CD4-positive, alpha-beta T cell treated with Interleukin-4 for 4 hours (primary cell): ENCODE measurements at places on chromosomes 6 and 20.

- DNase-seq, result no peak
These were observed 145.7 kb upstream of the LRFN2 start for GRCh38 chr6:40732878-40733277.

GRCh38 chr6:121657972-121658371, 222.5 kb downstream of the GJA1 start:
- no peak for DNase-seq

DNA sequence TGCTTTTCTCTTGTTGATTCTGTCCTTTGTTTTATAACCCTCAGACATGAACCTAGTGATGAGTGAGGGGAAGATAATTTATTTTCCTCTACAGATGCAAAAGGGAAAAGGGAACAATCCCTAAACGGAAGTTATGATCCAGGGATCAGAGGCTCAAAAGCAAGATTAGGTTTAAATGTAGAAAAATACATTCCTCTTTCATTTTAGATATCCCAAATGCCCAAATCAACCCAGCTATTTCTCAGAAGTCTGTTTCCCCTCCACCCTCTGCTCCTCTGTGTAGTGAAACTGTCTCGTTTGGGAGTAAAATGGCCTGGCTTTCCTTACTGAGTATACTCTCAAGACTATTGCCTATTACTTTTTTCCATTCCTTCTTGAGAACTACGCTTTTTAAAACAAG, 97.1 kb downstream of the PRL start:
- no peak for DNase-seq

DNA sequence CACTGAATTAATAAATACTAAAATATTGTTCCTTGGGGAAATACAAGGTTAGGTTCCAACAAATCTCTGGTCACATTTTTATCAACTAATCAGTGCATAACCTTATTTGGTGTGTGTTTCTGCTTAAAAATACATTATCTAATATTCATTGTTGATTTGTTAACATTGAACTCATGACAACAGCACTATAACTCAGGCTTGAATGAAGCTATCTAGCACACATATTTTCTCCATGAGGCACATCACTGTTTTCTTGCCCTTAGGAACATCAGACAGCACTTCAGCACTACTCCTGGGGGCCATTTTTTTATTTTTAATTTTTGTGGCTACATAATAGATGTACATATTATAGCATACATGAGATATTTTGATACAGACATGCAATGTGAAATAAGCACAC, 277.2 kb upstream of the NT5E start:
- no peak for DNase-seq

- no peak for DNase-seq
These were observed 338.2 kb upstream of the ZFP64 start for GRCh38 chr20:52529826-52530225.

DNA sequence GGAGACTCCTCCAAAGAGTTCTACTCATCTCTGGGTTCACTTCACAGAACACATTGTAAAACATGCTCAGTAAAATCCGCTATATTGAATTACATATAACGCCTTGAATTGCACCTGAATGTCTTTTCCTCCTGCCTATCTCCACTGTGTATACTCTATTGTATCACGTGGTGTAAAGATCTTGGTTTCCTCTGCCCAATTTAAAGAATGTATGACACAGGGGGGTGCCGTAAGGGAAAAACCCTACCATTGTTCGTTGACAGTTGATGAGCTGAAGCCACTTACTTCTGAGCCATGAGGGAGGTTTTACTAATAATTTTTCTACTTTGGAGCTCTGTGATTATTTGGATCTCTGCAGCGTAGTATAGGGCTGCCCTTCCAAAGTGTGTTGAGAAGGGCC, 6.0 kb downstream of the ASF1A start:
- peak; percentile 64 for DNase-seq

GRCh38 chr20:57135875-57136274, 130.6 kb downstream of the BMP7 start:
- no peak for DNase-seq

GRCh38 chr6:43170417-43170930, 595 bp upstream of the SRF start:
- DNase-seq, result no peak

GRCh38 chr6:99602520-99603420, 3.9 kb upstream of the PRDM13 start:
- no peak for DNase-seq

DNA sequence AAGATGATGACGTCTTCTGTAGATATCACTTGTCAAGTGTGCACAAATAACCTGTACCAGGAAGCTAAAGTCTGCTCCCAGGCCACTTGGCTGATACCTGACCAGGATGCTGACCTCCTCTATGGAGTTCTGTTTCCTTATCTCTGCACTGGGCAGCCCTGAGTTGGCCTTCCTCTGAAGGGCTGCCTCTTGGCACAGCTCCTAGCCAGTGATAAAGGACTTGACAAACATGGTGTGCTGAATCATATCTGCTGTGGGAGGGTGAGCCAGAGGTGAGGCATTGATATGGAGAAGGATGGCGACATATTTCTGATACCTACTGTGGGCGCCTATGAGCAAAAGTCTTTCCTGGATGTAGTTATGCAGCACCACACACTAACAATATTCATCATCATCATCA, 32.8 kb upstream of the FOXA2 start:
- DNase-seq, result no peak

- DNase-seq, result no peak
These were observed 636 bp downstream of the SRF start for GRCh38 chr6:43171707-43172103.

- DNase-seq, result no peak
These were observed 74.0 kb downstream of the ANKRD6 start for GRCh38 chr6:89506716-89507617.

- DNase-seq, result peak; percentile 8
These were observed 24.8 kb upstream of the FOXQ1 start for GRCh38 chr6:1287103-1287591.

DNA sequence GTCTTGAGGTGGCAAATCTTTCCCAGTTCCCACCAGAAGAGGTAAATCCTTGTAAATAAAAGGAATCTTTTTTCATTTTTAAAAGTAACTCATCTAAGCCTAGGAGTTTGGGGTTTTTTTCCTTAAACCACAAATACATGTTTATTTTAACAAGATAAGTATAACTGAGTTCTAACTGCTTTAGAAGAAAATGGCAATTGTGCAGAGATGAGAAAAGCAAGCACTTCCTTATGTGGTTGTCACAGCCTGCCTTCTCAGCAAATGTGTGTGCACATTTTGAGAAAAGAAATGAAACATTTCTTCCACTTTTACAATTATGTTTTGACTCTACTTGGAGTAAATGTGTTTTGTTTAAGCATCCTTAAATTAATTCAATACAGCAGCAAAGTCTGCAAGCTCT, 17.7 kb downstream of the HCK start:
- DNase-seq, result no peak

- peak; percentile 74 for DNase-seq
These were observed 12.7 kb upstream of the IFNGR1 start for GRCh38 chr6:137231895-137232294.

- DNase-seq, result no peak
These were observed 263.4 kb upstream of the MAN1A1 start for GRCh38 chr6:119612911-119613381.

DNA sequence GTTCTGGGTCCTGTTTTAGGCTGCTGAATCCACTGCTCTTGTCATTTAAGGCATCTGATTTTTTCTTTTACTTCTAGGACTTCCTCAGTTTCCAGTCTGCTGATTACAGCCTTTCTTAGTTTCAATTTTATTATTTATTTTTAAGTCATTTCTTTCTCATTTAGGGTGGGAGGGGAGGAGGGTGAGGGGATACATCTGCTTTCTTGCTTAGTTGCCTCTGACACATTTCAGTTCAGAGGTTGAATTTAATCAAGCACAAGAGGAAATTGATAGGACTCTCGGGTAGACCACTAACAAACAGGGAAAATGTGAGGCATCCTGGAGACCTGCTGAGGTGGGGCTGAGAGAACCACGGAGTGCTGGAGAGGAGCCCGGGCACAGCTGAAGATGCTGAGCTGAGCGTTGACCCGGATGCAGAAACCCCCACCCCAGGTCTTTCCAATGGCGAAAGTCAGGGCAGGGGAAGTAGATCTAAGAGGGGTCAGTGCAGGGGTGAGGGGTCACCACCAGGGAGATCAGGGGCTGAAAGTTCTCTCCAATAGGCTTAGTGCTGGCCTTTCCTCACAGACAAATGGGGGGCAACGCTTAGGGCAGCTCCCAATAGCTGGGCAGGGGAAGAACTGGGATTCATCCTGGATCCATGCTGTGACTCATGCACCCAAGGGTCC, 7.6 kb upstream of the TREML2 start:
- DNase-seq, result no peak

DNA sequence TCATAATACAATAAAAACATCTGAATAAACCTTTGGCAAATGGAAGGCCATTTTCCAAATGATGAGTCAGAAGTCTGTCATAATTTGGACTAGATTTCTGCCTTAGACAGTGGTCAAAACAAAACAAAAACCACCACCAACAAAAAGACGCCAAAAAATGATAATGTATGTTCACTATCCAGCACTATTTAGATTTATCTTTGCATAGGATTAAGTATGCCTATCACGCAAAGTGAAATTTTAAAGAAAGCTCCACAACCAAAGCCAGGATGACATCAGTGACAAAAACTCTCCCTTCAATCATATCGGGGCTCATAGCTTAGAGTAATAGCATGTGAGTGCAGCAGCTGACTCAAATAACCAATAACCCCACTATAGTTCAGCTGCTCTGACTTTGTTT, 201.9 kb downstream of the MOXD1 start:
- DNase-seq, result no peak

DNA sequence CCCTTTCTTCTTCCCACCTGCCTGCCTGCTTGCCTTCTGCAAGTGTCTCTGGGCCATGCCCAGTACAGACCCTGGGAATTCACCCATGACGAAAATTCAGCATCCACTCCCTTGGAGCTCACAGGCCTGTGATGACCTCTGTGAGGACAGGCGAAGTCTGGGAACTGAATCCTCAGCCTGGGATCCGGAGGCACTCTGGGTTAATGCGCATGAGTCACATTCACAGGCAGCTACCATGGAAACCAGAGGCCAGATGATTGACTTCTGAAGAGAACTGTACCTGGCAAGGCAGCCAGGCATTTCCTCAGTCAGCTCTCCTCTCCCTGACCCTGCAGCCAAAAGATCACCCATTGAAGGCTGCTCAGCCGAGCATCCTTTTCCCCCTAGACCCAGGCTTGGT, 41.0 kb downstream of the SLC9A8 start:
- DNase-seq, result no peak

DNA sequence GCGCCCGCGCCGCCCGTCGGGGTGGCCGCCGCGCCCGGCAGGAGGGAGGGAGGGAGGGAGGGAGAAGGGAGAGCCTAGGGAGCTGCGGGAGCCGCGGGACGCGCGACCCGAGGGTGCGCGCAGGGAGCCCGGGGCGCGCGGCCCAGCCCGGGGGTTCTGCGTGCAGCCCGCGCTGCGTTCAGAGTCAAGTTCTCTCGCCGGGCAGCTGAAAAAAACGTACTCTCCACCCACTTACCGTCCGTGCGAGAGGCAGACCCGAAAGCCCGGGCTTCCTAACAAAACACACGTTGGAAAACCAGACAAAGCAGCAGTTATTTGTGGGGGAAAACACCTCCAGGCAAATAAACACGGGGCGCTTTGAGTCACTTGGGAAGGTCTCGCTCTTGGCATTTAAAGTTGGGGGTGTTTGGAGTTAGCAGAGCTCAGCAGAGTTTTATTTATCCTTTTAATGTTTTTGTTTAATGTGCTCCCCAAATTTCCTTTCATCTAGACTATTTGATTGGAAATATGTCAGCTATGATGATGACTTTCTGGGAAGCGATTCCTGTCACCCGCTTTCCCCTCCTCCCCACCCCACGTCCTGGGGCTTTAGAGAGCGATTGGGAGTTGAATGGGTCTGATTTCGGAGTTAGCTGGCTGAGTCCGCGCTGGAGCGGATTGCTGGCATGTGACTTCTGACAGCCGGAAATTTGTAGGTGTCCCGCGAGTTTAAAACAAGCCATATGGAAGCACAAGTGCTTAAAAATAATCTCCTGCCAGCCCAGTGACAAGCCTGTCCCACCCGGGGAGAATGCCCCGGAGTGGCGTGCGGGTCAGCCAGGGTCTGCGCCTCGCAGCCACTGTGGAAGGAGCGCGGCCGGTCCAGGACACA, 1.1 kb downstream of the ESR1 start:
- no peak for DNase-seq

- no peak for DNase-seq
These were observed 42.7 kb upstream of the FAM210B start for GRCh38 chr20:56316051-56316450.

DNA sequence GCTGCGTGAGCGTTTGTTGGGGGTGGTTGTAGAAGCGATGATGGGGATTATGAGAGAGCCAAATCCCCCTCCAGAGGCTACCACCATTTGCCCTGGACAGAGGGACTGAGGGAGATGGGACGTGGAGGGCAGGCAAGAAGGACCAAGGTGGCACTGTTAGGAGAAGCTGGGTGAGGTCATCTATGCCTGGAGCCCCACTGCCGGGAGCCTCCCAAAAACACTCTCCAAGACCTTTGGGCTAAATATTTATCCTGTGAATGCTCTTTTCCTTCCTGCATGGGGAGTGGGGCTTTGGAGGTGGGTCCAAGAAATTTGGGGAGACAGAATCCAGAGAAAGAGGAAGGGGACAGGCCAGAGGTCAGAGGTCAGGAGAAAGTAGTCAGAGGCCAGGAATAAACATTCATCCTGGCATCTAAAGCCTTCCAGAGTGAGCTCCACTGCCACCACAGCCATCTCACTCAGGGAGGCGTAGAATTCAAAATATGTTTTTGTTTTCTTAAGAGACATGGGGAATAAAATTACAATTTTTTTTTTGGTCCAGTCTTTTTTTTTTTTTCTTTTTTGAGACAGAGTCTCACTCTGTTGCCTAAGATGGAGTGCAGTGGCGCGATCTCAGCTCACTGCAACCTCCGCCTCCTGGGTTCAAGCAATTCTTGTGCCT, 17.8 kb upstream of the PTGIS start:
- no peak for DNase-seq

DNA sequence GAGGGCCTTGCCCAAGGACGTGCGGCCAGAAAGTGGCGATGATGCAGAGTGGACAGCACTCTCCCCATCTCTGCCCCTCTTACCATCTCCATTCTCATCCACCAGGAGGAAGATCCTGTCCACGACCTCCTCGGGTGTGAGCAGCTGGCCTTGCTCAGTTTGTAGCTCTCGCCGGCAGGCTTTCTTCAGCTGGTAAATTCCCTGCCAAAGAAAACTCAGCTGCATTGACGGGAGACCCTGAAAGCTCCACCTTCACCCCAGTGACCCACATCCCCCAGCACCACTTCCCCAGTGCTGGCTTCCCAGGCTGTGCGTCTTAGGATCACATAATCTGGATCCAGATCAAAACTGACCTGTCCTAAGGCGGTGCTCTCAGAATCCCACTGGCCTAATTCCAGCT, 9.2 kb downstream of the GUCA1B start:
- no peak for DNase-seq

GRCh38 chr20:3115190-3116107, 30.9 kb upstream of the AVP start:
- no peak for DNase-seq

GRCh38 chr6:135932651-135933050, 81.2 kb downstream of the PDE7B start:
- no peak for DNase-seq

- no peak for DNase-seq
These were observed 62.4 kb downstream of the CD24 start for GRCh38 chr6:106912091-106912490.

- no peak for DNase-seq
These were observed 20.7 kb downstream of the FUCA2 start for GRCh38 chr6:143490775-143491174.

GRCh38 chr20:50273601-50274491, 83.2 kb downstream of the CEBPB start:
- DNase-seq, result no peak

- no peak for DNase-seq
These were observed 127.3 kb downstream of the TENT5A start for GRCh38 chr6:81625216-81625615.
